ENCODE measurements at places on chromosomes 3 and 15.

GRCh38 chr3:58572013-58572633 lies 5.1 kb downstream of the FAM107A start:
- DNase-seq, result no peak

- no peak for DNase-seq
Measured at GRCh38 chr3:74129056-74129455, 485.4 kb downstream of the CNTN3 start.

DNA sequence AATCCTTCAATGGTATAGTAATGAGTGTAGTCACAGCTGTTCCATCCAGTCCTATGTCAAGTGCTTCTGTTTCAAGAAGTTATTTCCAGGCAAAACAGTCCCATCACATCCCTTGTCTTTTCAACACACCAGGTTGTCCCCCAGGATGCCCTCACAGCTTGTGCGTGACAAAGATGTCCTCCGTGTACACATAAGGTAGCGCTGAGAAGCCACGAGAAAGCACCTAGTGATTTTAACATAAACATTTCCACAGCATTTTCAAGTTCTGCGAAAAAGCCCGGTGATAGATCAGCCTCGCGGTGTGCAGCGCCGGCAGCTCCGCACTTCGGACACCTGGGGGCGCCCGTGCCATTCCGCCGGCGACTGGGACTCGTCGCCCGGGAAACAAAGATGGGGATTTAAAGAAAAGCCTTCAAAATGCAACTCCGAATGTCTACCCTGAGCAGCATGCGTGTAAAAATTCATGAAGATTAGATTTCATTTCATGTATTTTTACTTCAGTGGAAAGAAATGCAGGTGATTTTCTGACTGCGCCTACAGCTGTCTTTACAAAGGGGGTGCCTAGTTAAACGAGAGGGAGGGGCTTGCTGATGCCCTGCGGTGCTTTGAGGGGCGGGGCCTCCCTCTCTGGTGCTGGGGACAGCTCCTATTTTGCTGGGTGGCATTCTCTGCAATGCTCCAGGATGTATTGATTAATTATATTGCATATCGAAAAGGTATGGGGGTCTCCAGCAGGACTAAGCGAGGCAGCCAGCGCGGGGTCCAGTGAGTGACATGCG lies 49.9 kb downstream of the KY start:
- peak; percentile 31 for DNase-seq

GRCh38 chr15:62344806-62345539 lies 179.9 kb upstream of the C2CD4B start:
- DNase-seq, result peak; percentile 4

- DNase-seq, result no peak
Measured at GRCh38 chr15:78676424-78677110, 35.6 kb upstream of the CHRNB4 start.

DNA sequence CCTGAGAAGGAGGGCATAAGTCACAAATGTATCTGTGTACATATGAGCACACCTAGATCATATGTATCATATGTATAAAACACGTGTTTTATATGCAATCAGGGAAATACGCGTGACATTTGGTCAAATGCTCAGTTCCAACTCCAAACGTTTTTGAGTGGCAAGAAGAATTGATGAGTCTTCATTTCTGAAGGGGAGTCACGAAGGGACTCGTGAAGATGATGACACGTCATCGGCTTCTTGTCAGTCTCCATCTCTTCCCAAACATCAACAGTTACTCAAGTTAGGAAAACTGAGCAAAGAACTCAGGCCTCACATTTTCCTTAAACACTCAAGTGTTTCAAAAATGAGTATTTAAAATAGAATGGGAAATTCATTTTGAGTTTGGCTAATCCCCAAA lies 79.4 kb downstream of the B3GNT5 start:
- DNase-seq, result no peak

GRCh38 chr15:86799226-86799625 lies 719.6 kb downstream of the AGBL1 start:
- DNase-seq, result no peak

- no peak for DNase-seq
Measured at GRCh38 chr3:184259878-184260723, 1.3 kb downstream of the CAMK2N2 start.

GRCh38 chr3:20240154-20240883 lies 54.3 kb upstream of the SGO1 start:
- DNase-seq, result no peak

DNA sequence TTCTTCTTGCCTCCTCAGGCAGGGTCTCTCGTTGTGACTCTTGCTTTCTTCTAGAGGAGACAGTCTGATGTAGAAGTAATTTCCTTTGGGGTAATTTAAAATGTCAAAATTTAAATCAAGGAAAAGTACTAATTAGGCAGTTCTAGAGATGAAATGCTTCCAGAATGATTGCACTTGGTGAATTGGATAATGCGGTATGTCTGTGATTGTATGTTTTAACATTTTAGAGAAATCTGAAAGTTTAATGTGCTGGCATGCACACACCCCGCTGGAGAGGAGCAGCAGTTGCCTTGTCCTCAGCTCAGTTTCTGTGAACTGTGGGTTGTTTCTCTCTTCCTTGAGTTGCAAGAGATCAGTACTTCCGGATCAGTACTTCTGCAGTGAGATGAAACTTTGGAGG lies 322.9 kb upstream of the CTDSPL start:
- DNase-seq, result no peak

- no peak for DNase-seq
Measured at GRCh38 chr15:48814286-48814685, 3.4 kb upstream of the CEP152 start.

GRCh38 chr3:156710429-156710828 lies 36.0 kb downstream of the TIPARP start:
- DNase-seq, result no peak

- DNase-seq, result no peak
Measured at GRCh38 chr3:66480666-66481065, 20.2 kb downstream of the LRIG1 start.

GRCh38 chr3:43747641-43748040 lies 56.9 kb downstream of the ABHD5 start:
- no peak for DNase-seq

- DNase-seq, result no peak
Measured at GRCh38 chr3:118180853-118181252, 853.8 kb downstream of the IGSF11 start.

- DNase-seq, result no peak
Measured at GRCh38 chr3:134362221-134362620, 12.0 kb downstream of the AMOTL2 start.

DNA sequence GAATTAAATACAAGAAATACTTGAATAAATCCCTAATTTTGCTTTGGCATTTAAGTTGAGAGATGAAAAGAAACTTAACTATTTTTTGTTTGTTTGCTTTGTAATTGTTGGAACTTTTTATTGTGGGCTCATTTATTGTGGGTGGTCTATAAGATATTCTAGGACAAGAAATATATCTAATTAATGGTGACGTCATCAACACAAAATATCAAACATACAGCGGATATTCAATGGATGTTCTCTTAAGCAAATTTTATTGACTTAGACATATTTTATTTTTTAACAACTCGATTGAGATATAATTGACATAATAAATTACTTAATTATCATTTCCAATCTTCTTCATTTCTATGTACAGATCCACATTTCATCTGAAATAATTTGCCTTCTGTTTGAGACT lies 30.0 kb downstream of the SYNPR start:
- DNase-seq, result no peak

- DNase-seq, result no peak
Measured at GRCh38 chr3:72380711-72381493, 467.3 kb downstream of the SHQ1 start.

DNA sequence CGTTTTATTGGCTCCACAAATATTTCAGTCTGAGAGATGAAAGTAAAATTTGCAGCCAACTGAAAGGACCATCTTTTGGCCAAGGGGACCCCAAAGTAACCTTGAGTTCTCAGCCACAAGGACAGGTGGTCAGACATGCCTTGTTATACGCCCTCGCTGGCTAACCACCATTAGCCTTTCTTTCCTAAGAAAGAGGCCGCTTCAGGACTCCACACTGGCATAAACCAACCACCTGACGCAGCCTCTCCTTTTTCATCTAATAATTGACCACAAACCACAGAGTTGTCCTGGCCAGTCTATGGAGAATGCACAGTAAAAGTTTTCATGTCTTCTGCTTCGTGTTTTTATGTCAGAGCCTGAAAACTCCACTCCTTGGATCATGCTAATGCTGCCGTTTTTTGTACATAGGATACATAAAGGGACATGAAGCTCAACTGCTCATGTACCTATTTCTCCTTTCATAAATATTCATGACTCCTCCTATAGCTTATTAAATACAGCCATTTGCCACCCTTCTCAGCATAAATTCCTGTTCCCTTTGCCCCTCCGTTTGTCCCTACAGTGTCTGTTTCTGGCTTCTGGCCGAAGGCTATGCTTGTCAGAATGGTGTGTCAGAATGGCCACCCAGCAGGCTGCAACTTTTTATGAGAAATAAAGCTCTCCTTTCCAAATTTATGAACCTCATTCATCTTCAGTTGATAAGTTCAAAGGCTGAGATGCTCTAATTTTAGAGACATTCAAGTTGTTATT lies 374.1 kb upstream of the RBMS3 start:
- DNase-seq, result no peak

DNA sequence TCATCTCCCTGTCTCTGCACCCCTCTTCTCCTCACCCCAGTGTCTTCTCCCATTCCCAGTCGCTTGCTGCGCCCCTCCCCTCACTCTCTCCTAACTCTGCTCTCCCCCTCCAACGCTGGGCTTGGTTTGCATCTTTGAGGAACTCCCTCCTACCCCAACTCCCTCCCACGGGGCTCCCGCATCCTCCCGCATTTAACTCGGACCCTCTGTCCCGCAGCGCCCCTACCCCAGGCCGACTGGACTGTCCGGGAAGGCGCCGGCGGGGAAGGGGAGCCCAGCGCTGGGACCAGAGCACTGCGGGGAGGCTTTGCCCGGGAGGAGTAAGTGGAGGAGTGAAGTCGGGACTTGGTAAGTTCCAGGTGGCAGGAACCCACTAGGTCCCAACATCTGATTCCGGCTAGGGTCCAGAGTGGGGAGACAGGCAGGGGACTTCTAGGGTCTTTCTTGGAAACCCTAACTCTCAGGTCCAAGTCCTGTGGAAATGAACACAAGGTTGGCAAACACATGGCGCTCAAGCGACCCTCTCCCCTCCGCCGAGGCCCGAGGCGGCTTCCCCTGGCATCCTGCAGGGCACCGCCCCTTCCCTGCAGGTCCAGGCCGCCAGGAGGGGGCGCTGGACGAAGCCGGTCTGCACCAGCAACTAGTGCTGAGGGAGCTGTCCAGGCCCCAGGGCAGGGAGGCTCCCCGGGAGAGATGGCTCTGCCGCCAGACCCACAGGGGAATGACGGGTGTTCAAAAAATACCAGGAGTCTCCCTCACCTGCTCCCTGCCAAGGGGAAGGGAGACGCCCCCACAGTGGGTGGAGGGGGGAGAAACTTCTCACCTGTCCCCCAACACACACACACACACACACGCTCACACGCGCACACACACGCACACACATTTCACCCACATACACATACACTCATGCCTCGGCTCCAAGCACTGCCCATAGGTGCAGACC lies 53.2 kb downstream of the LHFPL4 start:
- DNase-seq, result peak; percentile 38

DNA sequence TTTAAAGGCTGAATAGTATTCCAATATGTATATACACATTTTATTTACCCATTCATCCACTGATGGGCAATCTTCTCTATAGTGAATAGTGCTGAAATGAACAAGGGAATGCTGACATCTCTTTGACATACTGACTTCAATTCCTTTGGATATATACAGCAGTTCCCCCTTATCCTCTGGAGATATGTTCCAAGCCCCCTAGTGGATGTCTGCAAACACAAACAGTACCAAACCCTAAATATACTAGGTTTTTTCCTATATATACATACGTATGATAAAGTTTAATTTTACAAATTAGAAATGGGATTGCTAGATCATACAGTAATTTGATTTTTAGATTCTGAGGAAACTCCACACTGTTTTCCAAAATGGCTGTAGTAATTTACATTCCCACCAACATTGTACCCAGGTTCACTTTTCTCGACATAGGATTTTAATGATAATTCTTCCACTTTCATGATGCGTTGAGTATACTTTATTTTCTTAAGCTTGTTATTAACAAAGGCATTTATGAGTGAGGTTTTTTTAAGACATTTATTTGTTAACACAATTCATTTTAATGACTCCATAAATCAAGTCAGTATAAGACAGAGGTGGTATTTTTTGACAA lies 38.2 kb downstream of the VPS13C start:
- no peak for DNase-seq

DNA sequence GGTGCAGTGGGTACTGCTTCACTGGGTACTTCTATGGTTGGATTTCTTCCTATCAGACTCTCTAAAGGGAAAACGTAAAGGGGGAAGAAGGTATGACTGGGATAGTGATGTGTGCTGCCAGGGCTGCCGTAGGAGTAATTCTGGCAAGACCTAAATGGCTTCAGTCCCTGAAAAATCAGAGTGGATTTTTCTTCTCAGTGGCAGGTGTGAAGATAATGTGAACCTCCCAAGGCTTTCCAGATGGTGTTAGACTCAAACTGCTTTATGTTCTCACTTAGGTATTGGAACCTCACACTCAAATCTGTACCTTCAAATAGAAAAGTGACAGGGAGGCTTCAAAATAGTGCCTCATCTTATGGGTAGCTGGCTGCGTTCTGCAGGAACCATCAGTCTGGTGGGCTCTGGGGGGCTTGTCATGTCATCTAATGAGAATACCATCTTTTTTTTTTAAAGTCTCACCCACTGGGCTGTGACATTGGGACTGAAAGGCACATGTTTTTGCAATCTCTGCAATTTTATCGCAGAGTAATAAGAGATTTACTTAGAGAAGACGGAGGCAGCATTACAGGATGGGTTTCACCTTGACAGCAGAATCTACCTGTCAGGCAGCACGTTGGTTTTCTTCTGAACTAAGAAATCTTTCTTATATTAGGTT lies 28.5 kb downstream of the MINDY4B start:
- DNase-seq, result no peak

DNA sequence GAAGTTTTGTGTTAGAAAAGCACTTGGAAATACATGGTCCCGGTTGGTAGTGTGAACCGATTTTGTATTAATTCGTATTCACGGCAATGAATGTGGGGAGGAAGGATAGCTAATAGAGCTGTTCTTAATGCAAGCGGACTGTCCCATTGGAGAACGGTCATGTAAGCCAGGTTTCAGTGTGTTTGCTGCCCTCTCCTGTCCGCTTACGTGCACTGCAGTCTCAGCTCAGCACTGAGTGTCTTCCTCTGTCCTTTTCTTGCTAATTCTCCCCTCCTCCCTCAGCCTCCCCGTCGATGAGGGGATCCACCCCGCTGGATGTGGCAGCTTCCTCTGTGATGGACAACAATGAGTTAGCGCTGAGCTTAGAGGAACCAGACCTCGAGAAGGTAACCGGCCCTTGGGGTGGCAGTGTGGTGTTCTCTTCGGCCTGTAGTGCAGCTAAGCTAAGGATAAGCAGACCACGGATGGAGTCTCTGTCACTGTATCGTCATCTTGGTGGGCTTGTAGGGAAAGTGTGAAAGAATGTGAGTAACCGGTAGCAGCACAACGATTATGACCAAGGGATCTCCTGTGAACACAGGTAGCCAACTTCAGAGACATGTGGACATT lies 267.5 kb upstream of the CHRM5 start:
- DNase-seq, result peak; percentile 36

- no peak for DNase-seq
Measured at GRCh38 chr3:21502656-21503055, 248.4 kb downstream of the ZNF385D start.

GRCh38 chr3:119557877-119558269 lies 1.5 kb downstream of the CD80 start:
- no peak for DNase-seq

- DNase-seq, result no peak
Measured at GRCh38 chr15:89781891-89782618, 5.9 kb downstream of the MESP2 start.

Measured in activated gamma-delta T cell treated with anti-CD3 and anti-CD28 coated beads, Interleukin-2, amount 50 U/mL, for 16 hours (primary cell).